Endothelial cell of umbilical vein (primary cell): ENCODE measurements at places on chromosomes 3 and 15. TPM values are rescaled to one million over a fixed set of nuclear protein-coding genes. Genes with fewer than 3 reads are reported as not detected.

The KLF13 gene
- total RNA-seq, result 30.1 and 31.9 TPM in 2 replicates

The IL17RB gene
- not detected in 2 replicates for total RNA-seq

The DPPA2 gene
- total RNA-seq, result not detected in 2 replicates

The ZDHHC3 gene
- 62.4 and 62.7 TPM in 2 replicates for total RNA-seq

The TM4SF4 gene
- total RNA-seq, result not detected in 2 replicates

The ZNF710 gene
- 31.8 and 32.4 TPM in 2 replicates for total RNA-seq

The ZKSCAN7 gene
- 0.95 and 1.9 TPM in 2 replicates for total RNA-seq

The DNAJA4 gene
- 20.2 and 21.3 TPM in 2 replicates for total RNA-seq

The SLC12A8 gene
- total RNA-seq, result 0.86 and 0.97 TPM in 2 replicates

The GOLGA6B gene
- total RNA-seq, result not detected in 2 replicates

GRCh38 chr3:53709256-53709655, 137.0 kb downstream of the CHDH start:
- DNase-seq, result no peak

- peak; percentile 69 for DNase-seq
Measured at GRCh38 chr15:68383161-68384074, 48.5 kb downstream of the ITGA11 start.

GRCh38 chr3:42514876-42515275, 12.4 kb downstream of the VIPR1 start:
- no peak for DNase-seq

DNA sequence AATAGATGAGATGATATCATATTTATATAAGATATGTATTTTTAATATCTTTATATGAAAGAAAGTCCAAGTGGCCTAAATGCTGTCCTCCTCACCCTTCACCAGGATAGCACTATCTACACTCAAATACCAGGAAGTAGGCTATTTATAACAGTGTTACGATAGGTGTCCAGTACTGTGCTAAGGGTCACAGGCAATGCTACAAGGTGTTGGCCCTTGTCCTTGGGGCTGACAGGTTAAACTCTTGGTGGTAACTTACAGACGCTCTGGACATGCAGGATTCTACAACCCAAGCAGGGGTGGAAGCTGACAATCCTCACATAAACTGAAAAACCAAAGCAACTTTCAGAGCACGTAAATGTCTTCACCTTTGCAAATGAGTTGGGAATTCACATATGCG, 22.3 kb downstream of the NCEH1 start:
- no peak for DNase-seq

- DNase-seq, result no peak
Measured at GRCh38 chr15:61653110-61653509, 407.1 kb downstream of the VPS13C start.

GRCh38 chr3:126880901-126881300, 102.0 kb upstream of the PLXNA1 start:
- no peak for DNase-seq

- DNase-seq, result no peak
Measured at GRCh38 chr3:115537669-115538068, 85.6 kb upstream of the GAP43 start.

- DNase-seq, result no peak
Measured at GRCh38 chr3:105584003-105584790, 217.5 kb downstream of the ALCAM start.

DNA sequence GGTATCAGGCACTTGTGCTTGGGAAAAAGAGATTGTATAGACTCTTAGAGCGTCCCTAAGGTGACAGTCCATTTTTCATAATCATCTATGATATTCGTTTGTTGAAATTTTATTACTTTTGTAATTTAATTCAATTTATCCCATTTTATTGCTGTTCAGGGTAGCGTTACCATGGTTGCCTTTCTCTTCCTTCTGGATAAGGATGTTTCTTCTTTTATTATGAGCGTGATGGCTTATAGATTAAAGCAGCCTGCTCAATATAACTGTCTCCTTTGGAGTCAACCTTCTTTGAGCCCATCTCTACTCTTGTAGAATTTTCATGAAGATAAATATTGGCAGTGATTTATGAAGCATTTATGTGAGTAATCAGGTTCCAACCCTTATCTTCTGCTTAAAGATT, 182.0 kb downstream of the LRTM1 start:
- DNase-seq, result no peak

DNA sequence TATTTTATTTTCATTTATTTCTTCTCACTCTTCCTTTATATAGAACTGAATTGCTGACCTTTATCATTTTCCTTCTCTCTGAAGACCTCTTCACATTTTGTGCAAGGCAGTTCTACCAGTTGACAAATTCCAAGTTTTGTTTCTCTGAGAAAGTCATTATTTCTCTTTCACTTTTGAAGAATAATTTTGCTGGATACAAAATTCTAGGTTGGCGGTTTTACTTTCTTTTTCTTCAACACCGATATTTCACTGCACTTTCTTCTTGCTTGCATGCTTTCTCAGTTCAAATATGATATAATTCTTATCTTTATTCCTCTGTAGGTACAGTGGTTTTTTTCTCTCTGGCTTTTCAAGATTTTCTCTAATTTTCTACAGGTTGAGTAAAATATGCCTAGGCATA, 15.9 kb downstream of the RFX7 start:
- no peak for DNase-seq

DNA sequence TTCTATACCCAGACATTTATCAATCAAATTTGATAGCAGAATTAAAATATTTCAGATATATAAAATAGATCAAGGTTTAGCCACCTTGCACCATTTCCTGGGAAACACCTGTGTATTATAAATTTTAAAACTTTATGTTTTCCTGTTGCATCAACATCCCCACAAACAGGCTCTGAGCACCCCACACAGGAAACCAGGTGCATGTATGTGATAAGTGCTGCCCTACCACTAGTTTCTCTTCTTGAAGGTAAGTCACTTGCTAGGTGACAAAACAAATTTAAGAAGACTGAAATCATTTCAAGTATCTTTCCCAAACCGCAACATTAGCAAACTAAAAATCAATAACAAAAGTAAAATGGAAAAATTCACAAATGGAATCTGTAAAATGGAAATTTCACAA, 496.1 kb upstream of the CCDC54 start:
- DNase-seq, result no peak

DNA sequence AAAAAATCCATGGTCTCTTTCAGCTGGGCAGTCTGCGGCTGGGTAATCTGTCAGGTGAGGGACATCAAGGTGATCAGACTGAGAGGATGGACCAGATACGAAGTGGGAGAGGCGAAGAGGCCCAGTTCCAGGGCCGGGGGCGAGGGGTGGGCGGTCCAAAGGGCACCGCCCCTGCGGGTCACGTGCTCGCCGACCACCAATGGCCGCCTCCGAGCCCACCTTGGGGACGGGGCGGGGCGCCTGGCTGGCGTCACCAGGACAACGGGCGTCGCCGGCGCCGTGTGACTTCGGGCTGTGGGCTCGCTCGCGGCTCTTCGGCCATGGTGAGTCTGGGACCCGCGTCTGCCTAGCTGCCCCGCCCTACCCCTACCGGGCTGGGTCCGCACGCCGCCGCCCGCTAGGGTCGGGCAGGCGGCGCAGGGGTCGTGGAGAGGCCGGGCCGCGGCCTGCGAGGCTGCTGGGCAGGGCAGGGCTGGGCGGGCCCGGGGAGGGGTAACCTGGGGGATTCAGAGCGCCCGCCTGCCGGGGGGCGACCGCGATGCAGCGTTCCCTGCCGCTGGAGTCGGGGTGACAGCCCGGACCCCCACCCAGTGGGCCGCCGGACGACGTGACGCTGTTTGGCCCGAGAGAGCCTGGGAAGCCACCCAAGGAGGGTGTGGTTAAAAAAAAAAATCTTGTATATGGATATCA, at the start of gene FBXL2:
FBXL2 (plus strand) TSS at position 250 of the 690 bp plus-strand sequence; CDS start at position 321, 71 bp downstream.
- peak; percentile 73 for DNase-seq

GRCh38 chr3:131505421-131505820, 2.6 kb upstream of the MRPL3 start:
- DNase-seq, result no peak

DNA sequence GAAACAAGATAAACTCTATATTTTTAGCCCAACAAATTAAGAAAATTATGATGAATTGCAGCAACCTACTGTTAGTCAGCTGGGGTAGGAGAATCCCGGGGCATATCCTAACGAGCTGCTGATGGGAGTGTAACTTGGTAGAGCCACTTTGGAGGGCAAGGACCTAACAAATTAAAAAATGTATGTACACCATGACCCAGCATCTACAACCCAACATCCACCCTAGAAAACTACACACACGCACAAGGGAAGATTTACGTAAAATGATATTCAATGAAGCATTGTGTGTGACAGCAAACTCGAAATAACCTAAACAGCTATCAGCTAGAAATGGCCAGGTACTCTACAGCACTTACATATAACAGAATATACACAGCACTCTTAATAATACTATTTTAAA, 1.9 kb downstream of the BCL2A1 start:
- DNase-seq, result no peak

- no peak for DNase-seq
Measured at GRCh38 chr3:72535772-72536171, 312.5 kb downstream of the SHQ1 start.

DNA sequence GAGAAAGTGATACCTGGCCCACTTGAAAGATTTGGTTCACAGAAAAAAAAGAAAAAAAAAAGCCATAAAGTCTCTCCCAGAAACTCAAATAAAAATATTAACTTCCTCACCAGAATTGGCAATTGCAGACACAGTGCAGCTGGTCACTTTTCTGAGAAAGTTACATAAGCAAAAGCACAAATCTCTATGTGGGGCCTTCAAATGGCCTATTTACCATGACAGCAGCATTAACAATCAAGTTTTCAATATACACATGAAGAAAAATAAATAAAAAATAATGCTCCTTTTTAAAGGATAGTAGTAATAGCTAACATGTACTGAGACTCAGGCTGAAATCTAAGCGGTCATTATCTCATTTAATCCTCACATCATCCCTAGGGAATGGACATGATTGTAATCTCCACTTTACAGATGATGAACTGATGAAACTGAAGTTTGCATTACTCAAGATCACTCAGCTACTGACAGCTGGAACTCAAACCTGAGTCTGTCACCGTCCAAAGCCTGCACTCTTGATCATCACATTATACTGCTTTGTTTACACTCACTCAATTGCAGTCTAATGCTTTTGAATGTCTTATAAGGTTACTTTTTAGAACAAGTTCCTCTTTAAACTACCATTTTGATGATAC, 3.3 kb downstream of the NPTN start:
- DNase-seq, result no peak

DNA sequence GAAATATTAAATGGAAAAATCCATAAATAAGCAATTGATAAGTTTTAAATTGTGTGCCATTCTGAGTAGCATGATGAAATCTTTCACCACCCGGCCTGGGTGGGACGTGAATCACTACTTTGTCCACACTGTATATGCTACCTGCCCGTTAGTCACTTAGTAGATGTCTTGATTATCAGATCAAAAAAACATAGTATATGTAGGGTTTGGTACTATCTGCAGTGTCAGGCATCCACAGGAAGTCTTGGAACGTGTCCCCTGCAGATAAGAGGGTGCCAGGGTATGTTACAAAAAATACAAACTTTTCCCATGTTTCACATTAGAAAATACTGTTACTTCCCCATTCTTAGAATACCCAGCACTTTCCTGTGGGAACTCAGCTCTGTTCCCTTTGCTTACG, 35.2 kb downstream of the FAM81A start:
- peak; percentile 75 for DNase-seq

- DNase-seq, result no peak
Measured at GRCh38 chr3:377158-377561, 180.6 kb downstream of the CHL1 start.

- no peak for DNase-seq
Measured at GRCh38 chr15:91887321-91887720, 33.8 kb downstream of the SLCO3A1 start.

DNA sequence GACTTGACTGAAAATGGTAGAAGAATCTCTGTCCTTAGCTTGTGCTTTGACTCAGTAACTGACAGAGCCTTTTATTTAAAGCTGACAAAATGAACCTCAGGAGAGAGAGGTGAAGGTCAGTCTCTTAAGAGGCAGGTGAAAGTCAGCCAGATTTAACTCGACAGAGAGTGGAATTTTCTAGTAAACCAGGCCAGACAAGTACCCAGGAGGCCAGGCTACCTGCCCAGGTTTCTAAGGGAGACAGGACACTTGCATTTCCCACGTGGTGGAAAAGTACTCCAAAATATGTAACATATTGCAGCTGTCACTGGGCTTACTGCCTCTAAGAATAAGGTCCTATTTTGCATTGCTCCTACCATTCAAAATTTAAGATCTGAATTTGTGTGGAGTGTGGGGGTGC, 167.9 kb downstream of the FMN1 start:
- DNase-seq, result no peak

- DNase-seq, result no peak
Measured at GRCh38 chr3:114364806-114365654, 71.2 kb downstream of the TIGIT start.
